ENCODE measurements at places on chromosomes 16 and 17. TPM values are rescaled to one million over a fixed set of nuclear protein-coding genes. Genes with fewer than 3 reads are reported as not detected.

DPEP3 gene
- total RNA-seq: not detected

SERPINF2 gene
- total RNA-seq: 0.20 TPM

APOH gene
- total RNA-seq: not detected

NPIPA8 gene
- total RNA-seq: not detected

ACSM3 gene
- total RNA-seq: 0.65 TPM

KRT40 gene
- not detected for total RNA-seq

USB1 gene
- total RNA-seq: 44.6 TPM

IGFBP4 gene
- 295 TPM for total RNA-seq

TEPSIN gene
- 10.5 TPM for total RNA-seq

NAA60 gene
- total RNA-seq: 16.6 TPM

MYH2 gene
- not detected for total RNA-seq
